ENCODE measurements at places on chromosomes 11 and 22.

DNA sequence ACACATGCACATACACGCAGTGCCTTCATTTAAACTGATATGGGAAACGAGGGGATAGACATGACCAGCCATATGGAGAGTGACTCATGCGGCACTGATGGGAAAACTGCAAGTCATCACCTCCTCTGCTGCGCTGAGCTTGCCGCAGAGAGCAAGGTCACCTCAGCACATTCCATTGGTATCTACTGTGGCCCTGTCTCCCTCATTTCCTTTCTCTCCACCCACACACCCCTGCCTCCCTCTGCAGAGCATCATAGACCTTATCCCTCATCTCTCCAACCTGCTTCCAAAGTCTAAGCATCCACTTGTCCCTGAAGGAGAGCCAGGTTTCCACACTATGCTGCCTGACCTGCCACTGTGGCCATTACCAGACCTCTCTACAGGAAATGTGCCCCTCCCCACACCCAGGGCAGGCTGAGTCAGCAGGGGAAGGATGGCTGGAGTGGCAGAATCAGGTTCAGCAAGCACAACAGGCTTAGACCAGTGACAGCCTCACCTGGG, 116.9 kb upstream of the SNX19 start:
- DNase-seq = no peak

DNA sequence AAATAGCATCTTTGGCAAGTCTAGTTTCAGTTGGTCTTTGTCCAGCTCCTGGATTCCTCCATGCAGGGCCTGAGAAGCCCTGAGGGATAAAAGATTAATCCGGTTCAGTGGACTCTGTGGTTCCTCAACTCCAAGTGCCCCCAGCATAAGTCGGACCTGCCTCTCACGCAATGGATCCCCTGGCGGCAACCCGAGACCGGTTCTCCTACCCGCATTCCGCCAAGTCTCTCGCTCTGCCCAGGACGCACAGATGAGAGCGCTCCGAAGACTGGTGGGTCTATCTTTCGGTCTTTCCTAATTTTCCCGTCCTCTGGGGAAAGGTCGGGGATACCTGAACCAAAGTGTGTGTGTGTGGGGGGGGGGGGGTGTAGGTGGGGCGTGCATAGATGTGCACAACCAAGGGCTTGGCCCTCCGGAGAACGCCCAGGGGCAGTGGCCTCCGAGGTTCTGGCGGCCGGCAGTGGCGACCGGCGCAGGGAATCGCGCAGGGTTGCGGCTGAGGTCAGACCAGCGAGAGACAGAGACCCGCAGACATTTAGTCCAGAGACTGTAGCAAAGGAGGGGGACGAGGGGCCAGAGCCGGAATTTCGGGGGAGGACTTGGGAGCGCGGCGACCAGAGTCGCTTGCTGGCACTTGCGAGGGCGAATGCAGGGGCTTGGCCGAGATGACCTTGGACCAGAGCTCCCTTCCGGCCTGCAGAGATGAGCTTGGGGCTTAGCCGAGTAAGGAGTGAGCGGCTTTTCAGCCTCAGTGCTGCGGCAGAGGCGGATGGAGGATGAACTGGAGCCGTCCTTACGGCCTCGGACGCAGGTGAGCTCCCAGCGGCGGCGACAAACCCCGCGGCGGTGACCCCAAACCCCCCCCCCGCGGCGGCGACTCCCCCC, 712 bp upstream of the SLC2A11 start:
- DNase-seq = no peak

DNA sequence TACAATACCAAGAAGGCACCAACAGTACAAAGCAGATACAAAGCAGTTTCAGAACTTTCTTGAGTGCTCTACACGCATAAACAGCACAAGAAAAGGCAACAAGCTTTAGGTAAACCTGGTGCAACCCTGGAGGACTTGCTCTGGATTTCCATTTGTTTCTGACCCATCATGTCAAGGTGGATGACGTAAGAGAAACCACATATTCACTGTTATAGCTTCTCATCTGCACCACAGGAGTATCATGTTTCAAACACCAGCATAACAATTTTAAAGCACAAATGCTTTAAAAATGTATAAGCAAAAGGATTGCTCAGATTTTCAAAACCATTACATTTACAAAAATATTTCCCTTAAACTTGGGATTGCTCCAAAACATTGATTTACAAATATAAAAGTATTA, 25.0 kb upstream of the YPEL1 start:
- no peak for DNase-seq

GRCh38 chr22:20980938-20981722, 967 bp upstream of the LZTR1 start:
- DNase-seq = no peak

GRCh38 chr11:99640671-99641070, 619.9 kb downstream of the CNTN5 start:
- no peak for DNase-seq

DNA sequence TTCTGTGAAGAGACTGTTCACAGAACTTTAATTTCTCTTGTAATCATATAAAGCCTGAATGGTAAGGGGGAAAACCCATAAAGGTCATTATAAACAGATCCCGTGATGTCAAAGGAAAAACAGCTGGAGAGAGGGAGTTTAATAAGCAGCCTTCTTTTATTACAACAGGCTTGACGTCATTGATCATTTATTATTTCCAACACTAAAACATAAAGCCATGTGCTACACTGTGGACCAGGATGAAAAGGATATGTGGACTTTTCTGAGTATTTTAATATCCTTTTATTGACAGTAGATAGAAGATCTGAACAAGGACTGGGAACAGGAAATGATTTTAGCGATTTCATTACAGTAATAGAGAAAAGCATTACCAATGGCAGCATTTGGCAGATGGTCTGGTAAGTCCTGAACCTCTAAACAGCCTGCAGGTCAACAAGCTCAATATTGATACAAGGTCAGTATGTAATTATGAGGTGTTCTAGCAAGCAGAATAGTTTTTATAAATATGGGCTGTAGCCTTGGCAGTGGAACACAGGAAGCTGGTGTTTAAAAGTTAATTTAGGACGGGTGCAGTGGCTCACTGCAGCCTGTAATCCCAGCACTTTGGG, 25.1 kb upstream of the TPH1 start:
- DNase-seq = no peak

- DNase-seq = no peak
These were observed 50.7 kb upstream of the ARHGAP32 start for GRCh38 chr11:129242855-129243254.

DNA sequence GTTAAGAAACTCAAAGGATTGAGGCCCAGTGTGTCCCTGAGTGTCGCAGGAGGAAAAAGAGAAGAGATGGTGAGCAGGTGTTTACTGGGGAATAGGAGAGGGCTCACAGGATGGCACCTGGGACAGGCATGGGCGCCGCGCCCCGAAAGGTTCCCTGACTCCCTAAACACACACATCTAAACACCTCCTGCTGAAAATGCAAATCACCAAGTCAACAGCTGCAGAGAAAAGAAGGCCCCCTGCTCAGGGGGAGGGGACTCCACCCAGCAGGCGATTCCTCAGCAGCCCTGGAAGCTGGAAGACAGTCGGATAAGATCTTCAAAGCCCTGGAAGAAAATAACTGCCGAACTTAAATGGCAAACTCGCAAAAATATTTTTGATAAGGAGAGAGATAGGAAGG, 377.2 kb downstream of the BRD1 start:
- no peak for DNase-seq

DNA sequence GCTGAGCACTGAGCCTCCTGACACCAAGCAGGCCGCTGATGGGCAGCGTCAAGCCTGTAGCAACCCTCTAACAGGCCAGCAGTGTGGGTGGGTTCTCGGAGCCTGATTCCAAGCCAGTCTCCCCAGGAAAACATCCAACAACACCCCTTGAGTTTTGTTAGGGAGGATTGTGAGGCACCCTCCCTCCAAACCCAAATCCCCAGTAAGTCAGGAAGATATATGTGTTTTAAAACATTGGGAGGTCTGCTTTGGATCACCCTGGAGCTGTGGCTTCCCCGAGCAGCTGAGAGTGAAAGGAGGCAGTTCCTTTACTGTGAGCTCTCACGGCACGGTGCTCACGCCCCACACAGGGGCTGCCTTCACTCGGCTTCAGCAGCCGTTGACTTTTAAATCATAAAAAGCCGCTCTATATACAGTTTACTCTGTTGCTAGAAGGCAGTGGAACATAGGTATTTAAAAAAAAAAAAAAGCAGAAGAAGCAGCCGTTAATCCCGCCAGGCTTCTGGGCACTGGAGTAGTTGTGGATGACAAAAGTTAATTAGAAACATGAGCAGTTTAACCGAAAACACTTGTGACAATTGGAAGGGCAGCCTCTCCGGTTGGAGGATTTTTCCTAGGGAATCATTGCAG, 218.6 kb downstream of the NAV2 start:
- DNase-seq = no peak

DNA sequence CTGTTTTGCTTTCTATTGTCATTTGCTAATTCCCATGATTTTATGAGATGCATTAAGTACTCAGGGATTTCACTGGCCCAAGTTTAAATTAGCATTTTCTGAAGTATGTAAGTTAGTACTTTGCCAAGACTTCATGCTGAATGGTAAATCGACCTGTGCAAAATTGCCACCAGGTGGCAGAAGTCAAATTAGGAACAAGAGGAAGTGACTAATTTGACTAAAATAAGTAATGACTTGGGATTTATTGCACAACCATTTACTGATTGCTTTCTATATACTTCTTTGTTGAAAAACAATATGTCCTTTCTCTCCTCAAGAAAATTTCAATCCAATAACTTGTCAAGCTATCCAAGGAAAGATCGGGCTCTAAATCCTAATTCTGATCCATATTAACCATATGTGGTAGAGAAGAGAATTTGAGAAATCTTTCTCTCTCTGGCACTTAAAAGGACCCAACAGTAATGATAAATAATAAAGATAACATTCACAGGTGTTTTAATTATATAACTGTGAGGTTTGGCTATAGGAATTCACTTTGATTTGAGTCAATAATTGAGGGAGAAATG, 253.7 kb upstream of the CHORDC1 start:
- no peak for DNase-seq
